ENCODE measurements at places on chromosomes 2 and 18.

GRCh38 chr2:9796056-9797010 lies 46.9 kb upstream of the TAF1B start:
- no peak for DNase-seq

DNA sequence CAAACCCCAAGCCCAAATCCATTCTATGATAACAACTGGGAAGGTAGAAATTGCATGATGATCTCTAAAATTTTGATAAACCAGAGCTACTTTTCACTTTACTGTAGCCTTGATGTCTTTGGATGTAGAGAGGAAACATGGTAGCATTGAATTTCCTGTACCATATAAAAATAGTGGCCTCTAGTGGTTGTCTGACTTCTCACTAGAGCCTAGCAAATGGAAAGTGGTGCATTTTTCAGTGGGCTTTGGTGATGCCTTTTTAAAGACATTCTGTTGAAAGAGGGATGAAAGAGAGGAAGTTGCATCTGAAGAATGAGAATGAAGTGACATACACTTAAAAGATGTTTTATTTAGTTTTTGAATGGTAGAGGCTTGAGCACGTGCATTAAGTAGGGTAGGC lies 662.2 kb downstream of the XIRP2 start:
- peak; percentile 9 for DNase-seq

GRCh38 chr2:18835787-18836186 lies 246.4 kb upstream of the NT5C1B start:
- DNase-seq, result no peak

DNA sequence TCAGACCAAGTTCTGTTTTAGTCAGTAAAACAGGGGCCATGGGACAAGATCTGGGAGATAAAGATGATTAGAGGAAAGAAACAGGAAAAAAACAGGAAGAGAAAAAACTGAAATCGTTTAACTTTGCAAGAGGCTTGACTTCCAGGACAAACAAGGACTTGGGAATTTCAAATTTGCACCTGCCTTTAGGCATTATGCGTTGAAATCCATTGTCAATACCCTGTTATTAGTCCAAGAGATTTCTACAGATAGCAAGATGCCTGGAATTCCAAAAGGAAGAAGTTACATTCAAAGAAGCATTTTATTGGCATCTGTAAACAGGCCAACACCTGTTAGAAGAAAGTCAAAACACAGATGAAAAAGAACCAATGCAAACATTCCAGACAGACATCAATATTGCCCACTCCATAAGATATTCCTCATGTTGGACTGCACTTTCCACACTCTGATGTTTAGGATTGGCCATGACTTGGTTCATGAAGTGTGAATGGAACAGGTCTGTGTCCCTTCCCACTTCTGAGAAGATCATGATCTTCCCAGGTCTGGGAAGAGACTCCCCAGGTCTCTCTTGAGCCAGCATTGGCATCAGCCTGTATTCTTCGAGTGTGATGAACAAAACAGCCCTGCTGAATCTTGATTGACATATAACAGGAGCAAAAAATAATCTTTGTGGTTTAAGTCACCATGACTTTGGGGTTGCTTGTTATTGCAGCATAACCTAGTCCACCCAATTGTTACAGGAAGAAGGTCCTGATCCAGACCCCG lies 181.4 kb upstream of the FN1 start:
- DNase-seq, result no peak

DNA sequence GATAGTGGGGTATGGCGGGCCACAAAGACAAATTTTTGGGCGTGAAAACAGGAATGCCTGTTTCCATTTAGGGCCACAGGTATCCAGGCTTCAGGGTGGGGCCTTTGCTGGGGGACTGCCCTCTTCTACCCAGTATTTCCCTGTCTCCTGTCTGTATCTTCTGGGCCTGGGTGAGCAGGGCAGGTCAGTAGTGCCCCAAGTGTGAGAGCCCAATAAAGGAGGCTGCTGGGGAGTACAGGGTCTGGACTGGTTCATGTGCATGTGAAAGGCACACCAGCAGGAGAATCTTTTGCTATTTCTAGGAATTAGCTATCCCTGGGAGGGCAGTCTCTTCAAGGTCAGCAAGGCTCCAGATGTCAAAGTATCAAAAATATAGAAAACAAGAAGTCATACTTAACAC lies 71.5 kb downstream of the MEX3C start:
- DNase-seq, result no peak

- DNase-seq, result no peak
These were observed 60.2 kb downstream of the TMEM247 start for GRCh38 chr2:46539327-46540276.

GRCh38 chr2:58680755-58681310 lies 439.7 kb upstream of the FANCL start:
- no peak for DNase-seq

Data from NCI-H748 treated with DMSO at 0.1 percent for 48 hours (cell line).